HS-27A (cell line): ENCODE measurements at places on chromosomes 4 and X.

GRCh38 chr4:70705183-70706043 lies 16.4 kb upstream of the RUFY3 start:
- DNase-seq: peak; percentile 52

DNA sequence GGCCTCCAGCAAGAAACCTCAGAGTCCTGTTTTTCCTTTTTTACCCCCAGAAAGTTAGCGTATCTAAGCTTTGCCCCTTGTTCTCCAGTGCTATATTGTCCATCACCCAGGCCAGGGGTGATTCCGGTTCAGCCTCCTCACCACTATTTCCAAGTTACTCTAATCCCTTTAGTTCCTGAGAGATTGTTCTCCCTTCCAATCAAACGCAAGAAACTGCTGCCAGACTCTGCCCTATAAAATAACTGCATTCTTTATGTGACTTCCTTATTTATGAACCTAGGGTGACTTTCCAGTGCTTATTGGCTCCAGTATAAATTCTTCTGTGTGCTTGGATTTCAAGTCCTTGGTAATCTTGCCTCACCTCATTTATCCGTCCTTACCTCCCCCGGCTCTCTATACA lies 65.7 kb downstream of the CLCN5 start:
- no peak for DNase-seq

DNA sequence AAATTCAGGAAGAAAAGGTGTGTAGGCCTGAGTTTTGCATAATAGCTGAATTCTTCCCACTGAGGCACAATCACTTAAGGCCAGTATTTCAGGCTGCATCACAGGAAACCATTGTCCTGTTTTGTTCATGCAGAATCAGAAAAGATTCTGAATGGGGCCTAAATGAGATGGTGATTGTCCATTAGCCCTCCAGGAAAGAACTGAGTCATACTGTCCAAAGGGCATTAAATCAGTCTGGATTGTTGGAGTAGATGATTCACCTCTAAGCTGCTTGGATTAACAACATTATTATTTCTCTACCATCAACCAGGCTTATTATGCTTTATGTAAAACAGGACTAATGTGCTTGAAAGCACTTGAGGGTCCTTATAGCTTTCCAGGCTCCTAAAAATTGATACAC lies 36.2 kb downstream of the CT47B1 start:
- no peak for DNase-seq

- DNase-seq: no peak
Observed at GRCh38 chrX:3962511-3963311, 249.3 kb upstream of the PRKX start.

DNA sequence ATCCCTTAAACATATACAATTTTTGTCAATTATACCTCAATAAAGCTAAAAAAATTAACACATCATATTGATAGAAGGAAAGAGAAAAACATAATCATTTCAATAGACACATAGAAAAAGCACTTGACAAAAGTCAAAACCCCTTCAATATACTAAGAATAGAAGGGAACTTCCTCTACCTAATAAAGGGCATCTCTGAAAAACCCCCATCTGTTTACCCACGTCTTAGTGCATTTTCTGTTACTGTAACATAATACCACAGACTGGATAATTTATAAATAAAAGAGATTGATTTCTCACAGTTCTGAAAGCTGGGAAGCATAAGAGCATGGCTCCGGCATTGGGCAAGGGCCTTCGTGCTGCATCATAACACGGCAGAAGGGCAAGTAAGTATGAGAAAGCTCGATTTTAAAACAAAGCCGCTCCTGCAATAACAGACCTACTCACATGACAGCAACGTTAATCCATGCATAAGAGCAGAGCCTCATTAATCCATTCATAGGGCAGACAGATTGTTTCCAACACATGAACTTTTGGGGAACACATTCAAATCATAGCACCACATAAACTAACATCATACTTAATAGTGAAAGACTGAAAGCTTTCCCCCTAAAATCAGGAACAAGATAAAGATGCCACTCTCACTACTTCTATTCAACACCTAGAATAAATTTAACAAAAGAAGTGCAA lies 15.7 kb downstream of the STEEP1 start:
- no peak for DNase-seq

DNA sequence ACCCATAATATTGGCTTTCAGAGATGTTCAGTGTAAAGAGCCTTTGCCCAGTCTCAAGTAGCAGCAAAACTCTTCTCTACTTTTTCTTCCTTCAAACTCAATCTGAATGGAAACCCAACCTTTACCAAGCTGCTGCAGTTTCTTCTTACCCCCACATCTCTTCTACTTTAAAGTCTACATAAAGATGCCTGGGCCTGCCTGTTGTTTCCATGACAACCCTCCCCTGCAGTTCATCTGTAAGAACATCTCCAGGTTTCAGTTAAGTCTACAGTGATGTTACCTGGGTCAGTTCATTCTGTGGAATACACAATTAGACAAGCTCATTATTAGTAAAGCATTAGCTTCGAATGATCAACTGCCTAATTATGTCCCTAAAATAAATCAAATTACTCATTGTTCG lies 81.4 kb downstream of the SPANXN3 start:
- no peak for DNase-seq

- no peak for DNase-seq
Observed at GRCh38 chr4:175335331-175335730, 417.2 kb downstream of the ADAM29 start.

DNA sequence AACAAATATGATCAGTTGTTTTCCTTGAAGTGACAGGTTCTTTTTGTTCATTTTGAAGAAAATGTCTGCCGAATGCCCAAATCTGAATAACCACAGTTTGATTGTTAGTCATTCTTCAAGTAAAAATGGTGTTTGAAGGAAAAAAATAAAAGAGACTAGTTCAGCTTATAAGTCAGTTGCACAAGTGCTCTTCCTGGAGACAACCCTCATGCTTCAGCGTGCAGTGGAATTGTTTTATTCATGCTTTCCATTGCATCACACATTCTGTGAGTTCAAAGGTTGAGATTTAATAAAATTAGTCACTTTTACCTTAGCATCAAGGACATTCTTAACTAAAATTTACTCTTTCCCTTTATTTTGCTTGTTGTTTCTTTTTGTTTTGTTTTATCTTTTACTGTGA lies 404.9 kb downstream of the ZNF674 start:
- DNase-seq: no peak

GRCh38 chrX:151970027-151970426 lies 4.4 kb downstream of the GABRE start:
- DNase-seq: no peak

DNA sequence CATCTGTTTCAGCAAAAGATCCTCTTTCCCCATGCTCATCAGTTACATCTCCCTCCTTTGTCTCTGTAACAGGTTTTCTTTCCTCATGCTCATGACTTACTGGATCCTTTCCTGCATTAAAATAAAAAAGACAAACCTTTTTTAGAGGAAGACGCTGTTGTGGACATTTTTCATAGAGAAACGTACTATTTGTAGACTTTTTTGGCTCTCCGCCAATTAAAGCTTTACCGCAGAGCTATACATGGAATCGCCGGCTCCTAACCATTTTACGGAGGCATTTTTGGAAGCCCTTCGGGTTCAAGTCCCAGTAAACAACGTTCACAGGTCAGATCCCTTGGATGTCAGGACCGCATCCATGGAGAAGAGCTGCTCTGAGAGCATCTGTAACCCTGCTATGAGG lies 1.3 kb downstream of the FAM9C start:
- no peak for DNase-seq

- no peak for DNase-seq
Observed at GRCh38 chr4:169151671-169152070, 119.1 kb downstream of the SH3RF1 start.

DNA sequence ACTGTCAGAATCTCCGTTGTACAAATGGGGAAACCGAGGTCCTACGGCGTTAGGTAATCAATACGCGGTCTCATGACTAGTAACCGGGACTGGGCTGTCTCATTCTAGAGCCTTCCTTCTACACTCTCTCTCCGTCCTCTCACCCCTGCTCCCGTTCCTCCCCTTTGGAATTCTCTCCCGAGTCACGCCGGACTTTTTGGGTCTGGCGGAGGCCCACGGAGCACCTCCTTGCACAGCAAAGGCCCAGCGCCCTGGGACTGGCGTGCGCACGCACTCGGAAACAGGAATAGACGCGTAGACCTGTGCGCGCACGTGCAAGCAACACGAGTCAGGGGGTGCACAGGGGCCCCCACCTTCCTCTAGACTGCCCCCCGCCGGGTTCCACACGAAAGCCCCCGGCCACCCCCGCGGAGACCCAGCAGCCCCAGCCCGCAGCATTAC lies 361 bp downstream of the QDPR start:
- DNase-seq: no peak

- peak; percentile 31 for DNase-seq
Observed at GRCh38 chrX:40864972-40865371, 129.6 kb upstream of the MED14 start.

- DNase-seq: no peak
Observed at GRCh38 chr4:27181693-27182092, 321.1 kb downstream of the STIM2 start.

- DNase-seq: no peak
Observed at GRCh38 chrX:97030463-97030862, 146.8 kb downstream of the RPA4 start.

DNA sequence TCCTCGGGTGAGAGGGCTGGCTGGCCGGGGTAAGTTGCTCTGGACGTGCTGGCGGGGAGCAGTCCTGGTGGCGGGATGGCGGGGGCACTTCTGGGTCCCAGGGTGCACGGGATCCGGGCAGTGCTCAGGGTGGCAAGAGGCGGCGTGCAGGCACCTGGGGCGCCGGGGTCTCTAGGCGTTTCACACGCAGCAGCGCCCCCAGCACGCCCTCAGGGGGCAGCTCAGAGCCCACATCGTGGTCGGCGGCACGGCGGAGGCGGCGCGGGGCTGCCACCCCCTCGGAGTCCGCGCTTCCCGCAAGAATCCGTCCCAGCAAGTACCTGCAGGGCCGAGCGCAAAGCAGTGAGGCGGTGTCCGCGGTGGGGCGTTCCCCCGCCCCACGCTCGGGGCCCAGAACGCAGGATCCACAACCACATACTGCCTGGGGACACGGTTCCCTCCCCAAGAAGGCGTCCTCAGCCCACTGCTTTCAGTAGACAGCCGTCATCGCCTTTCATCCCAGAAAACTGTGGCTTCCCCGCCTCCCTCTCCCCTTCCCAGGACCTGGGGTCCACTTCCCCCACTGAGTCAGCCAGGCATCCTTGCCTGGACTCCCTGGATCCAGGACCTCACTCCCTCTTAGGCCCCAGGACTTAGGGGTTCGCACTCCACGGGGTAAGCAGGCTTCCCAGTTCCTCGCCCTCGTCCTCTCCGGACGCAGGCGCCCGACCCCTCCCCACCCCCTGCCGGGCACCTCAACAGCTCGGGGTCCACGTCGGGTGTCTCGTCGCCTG lies 4.1 kb downstream of the PCSK1N start:
- no peak for DNase-seq

DNA sequence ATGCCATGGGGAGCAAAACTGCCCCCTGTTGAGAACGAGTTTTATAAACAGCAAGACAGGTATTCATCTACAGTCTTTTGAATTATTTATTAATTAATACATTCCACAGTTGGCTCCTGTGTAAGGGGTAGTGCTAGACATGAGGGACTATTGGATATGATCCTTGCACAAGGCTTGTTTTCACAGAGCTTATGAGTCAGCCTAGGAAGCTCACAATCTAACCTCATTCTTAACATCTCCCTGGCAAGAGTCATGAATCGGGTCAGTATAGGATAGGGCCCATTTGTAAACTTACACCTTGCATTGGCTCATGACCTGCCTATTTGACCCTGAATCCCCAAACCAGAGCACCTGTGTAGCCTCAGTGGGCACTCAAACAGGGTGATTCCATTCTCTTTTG lies 209.1 kb upstream of the HCCS start:
- no peak for DNase-seq

DNA sequence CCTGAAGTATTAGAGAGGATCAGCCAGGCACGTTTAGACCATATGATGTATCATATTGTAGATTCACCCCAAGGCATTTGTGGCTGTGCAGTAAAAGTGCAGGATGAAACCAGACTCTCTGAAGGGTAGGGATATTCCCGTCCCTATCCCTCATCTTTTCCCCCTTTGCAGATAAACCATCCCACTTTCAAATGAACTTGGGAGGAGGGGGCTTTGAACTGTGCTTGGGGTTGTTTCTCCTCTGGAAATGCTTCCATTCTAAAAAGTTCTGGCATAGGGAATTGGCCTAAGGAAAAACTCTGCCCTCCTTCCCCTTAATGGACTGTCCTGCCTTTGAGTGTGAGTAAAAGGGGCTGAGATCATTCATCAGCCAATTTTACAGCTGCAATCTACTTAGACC lies 23.8 kb downstream of the SNCA start:
- DNase-seq: no peak

GRCh38 chr4:179114615-179115014 lies 1672.4 kb upstream of the AGA start:
- DNase-seq: no peak

DNA sequence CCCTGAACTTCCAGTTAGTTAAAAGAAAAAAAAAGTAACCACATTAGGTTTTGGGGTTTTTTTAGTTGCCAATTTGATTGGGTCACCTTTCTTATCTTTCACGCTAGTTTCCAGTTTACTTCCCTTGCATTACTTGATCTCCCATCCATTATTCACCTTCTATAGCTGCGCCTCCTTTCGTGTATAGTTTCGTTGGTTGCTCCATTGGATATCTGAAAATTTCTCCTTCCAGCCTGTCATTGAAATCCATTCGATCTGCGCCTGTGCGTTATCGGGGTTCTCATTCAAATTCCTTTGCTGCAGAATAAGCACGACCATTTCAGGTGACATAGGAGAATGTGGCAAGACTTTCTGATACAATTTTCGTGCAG lies 764 bp downstream of the TRAPPC11 start:
- no peak for DNase-seq
